ENCODE measurements at places on chromosomes 5 and 9.

DNA sequence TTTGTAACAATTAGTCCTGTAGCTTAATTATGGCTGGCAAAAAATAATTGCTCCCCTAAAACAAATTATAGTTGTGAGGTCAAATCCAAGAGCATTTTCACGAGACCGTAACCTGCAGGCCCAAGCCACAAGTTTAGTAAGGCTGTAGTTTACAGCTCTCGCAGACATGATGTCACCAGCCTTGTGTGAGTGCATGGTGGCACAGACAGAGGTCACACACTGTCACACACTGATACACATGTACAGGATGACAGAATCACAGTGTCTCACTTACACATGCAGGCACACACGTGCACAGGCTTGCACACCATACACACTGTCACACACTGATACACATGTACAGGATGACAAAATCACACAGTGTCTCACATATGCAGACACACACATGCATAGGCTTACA is 518.8 kb downstream of the IRX1 start:
- DNase-seq = no peak

- DNase-seq = no peak
Measured at GRCh38 chr5:153504726-153505125, 14.3 kb downstream of the GRIA1 start.

GRCh38 chr5:150613991-150614660 is 26.3 kb upstream of the SYNPO start:
- DNase-seq = no peak

DNA sequence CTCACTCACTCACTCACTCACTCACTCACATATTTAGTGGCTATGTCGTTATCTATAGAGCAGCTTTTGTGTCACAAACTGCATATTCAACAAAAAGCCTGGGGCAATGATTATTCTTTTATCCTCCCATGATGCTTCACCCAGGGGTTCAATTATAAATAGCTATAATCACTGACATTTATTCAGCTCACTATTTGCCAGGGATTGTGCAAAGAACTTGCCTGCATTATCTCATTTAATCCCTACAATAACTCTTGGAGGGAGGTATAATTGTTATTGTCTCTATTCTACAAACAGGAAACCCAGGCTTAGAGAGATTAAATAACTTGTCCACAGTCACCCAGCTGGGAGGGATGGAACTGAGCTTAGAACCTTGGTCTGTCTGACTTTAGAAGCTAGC is 298.0 kb upstream of the MSX2 start:
- DNase-seq = no peak

GRCh38 chr5:82834151-82834550 is 243.0 kb downstream of the TMEM167A start:
- DNase-seq = no peak

- no peak for DNase-seq
Measured at GRCh38 chr9:127280880-127281660, 16.5 kb downstream of the GARNL3 start.

- peak; percentile 38 for DNase-seq
Measured at GRCh38 chr5:18305288-18305924, 671.1 kb downstream of the TAF11L14 start.

DNA sequence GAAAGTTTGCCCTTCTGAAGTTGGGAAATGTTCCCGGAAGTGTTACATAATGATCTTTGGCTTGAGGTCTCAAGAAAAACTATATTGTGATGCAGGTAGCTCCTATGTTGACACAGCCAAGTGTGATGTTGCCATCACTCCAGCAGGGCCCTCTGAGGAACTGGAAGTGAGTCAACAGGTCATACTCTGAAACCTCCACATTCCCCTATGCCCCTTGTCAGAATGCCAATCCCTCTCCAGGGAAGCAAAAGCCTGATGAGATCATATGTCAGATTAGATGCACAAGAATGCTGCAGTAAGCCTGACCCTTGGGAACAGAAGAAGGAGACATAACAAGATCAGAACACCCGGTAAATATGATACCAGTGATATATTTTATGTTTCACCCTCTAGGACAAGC is 66.8 kb upstream of the ITGA2 start:
- DNase-seq = peak; percentile 68

- no peak for DNase-seq
Measured at GRCh38 chr5:95759005-95759404, 27.9 kb downstream of the RHOBTB3 start.
